ENCODE measurements at places on chromosomes 4 and X.

- DNase-seq = no peak
Measured at GRCh38 chr4:105966051-105966450, 70.8 kb downstream of the NPNT start.

DNA sequence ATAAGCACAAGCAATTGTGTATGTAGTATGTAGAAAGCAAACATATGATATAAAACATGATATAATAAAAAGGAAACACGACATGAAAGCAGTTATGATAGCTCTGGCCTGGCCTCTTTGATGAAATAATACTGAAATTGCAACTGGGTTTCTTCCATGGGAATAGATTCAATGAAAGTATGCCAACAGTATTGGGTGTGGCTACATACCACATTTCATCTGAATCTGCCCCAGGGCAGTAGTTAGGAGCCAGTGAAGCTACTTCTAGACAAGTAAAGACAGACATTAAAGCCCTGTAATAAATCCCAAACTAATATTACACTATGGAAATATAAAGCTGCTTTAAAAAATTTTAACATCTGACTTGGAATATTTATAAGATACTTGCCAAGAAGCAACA lies 207.3 kb downstream of the FBXW7 start:
- no peak for DNase-seq

GRCh38 chr4:123352966-123353365 lies 43.6 kb upstream of the SPRY1 start:
- DNase-seq = no peak

GRCh38 chrX:23787745-23788118 lies 4.8 kb downstream of the SAT1 start:
- DNase-seq = no peak

GRCh38 chrX:135480076-135480475 lies 40.4 kb upstream of the INTS6L start:
- no peak for DNase-seq

DNA sequence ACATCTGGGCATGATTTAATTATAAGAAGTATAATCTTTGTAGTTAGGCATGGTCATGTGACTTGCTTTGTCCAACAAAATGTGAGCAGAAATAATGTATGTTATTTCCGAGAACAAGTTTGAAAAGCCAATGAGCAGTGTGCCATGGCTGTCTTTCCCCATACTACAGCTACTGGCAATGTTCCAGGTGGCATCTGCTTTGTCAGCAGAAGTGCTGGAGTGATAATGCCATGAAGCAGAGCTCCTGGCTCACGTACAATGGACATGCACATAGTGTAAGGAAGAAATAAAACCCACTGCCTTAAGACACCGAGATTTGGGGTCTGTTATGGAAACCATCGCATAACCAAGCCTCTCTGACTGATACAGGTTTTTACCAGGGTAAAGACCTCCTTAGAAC lies 212.6 kb upstream of the RASGEF1B start:
- DNase-seq = no peak

GRCh38 chr4:76311896-76312331 lies 5.4 kb downstream of the STBD1 start:
- no peak for DNase-seq

- peak; percentile 51 for DNase-seq
Measured at GRCh38 chr4:139603576-139604410, 47.8 kb upstream of the SETD7 start.

DNA sequence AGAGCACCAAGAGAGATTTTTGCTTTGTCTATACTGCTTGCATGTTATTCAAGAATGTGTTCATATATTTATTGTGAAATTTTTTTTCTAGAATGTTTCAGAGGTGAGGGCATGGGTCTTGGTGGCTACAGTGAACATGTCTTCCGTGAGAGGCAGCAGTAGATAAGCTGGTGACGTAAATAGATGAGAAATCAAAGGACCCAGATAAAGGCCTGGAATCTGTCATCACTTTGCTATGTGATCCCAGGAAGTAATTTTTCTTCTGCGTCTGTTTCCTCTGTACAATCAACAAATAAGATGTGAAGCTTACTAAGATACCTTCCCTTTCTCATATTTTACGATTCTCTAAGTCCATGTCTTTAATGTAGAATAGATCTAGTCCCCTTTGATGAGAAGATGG lies 129.1 kb downstream of the COL4A6 start:
- DNase-seq = no peak

DNA sequence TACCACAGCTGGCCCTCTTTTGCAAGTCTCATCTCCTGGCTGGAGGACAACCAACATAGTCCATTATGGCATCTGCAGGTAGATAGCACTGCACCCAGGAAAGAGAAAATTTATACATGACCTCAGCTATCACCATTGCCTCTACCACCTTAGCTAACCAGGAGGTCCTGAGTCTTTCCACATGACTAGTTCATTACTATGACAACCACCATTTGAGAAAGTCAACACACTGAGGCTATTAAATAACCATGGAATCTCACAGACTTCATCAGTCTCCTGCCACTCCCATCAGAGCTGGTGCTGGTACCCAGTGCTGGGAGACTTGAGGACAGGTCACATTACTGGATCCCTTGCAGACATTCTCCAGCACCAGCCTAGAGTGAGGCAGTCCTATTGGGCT lies 285.9 kb downstream of the GBA3 start:
- DNase-seq = no peak

DNA sequence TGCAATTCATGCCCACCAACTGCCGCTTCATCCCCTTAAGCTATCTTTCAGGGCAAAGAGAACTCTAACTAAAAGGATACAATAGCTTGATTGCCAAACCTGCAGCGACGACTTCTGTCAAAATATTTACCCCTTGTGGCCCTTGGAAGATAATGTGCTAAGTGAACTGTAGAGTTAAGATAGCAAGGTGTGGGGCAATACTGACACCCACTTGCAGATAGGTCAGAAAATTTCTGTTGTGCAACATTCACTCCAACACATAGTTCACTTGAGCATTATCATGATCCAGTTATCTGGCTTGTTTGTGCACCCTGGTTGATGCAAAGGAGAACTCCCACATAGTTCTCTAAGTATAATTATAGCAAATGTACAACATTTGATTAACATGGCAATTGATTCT lies 55.6 kb downstream of the RHOXF2B start:
- no peak for DNase-seq
